ENCODE measurements at places on chromosomes 12 and 14.

DNA sequence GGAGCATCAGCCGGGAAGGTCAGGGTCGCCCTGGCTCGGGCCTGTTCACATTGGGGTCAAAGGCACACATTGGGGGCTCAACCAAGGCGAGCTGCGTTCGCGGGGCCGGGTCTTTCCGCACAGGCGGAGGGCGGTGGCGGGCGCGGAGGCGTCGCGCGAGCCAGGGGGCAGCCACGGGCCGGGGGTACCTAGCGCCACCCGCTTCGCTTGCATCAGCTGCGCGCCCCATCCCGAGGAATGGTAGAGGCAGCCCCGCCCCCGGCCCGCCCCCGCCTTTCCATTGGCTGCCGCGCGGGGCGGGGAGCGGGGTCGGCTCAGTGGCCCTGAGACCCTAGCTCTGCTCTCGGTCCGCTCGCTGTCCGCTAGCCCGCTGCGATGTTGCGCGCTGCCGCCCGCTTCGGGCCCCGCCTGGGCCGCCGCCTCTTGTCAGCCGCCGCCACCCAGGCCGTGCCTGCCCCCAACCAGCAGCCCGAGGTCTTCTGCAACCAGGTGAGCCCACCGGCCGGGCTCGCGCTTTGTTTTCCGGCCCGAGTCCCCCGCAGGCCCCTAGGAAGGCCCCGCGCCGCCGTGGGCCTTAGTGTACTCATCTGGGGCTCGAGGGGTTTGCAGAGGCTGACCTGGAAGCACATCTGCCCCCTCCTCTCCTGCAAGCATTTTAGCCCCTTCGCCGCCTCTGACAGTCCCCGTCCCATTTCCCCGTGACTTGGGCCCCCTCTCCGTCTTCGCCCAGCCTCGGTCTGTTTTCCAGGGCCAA, at the start of gene ALDH2:
ALDH2 (plus strand) TSS at position 326 of the 754 bp plus-strand sequence; CDS start at position 376, 50 bp downstream.
- peak; percentile 34 for DNase-seq

- no peak for DNase-seq
Observed at GRCh38 chr14:92215579-92215978, 93.8 kb downstream of the CPSF2 start.

GRCh38 chr14:100165376-100165775, 5.9 kb upstream of the DEGS2 start:
- DNase-seq: no peak

DNA sequence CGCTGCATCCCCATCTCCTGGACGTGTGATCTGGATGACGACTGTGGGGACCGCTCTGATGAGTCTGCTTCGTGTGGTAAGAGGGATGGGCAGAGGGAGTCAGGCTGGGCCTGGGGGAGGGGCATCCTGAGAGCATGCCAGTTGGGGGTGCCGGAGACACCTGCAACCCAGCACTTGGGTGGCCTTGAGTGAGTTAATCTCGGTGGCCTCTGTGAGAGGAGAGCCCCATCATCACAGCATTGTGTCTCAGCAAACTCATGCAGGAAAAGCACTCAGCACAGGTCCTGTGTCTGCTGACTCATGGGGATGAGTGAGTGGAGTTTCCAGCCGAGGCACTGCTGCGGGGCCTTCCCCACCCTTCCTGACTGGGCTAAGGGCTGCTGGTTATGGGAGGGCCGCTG, 19.6 kb upstream of the LRP1-AS start:
- no peak for DNase-seq

DNA sequence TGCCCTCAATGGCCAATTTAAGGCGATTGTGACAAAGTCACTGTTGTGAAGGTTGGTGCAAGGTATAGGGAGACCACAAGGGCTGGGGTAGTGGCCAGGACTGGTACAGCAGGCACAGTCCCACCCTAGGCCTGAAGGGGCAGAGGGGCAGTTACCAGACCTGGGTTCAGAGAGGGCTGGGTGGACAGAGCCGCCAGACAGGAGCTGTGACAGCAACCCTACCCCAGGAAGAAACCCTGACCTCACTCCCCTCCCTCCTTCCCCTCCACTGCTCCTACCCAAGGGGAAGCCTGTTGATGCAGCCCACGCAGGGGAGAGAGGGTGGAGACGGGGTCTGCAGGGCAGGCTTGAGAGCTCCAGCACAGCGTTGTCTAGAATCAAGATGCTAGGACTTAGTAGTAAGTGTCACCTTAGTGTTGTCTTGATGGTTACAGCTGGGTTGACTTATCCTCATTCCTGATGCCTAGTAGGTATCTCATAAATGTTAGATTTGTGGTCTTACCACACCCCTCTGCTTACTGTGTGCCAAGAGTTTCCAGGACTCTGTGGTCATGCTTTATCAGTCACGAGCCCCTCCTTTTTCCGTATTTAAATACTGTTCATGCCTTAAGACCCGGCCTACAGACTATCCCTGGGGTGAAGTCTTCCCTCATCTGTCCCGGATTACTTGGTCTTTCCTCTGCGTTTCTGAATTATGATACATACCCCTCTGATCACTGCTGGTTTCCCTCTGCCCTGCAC, 14.4 kb downstream of the EML1 start:
- DNase-seq: no peak

- no peak for DNase-seq
Observed at GRCh38 chr12:47223848-47224213, 144.1 kb upstream of the AMIGO2 start.

DNA sequence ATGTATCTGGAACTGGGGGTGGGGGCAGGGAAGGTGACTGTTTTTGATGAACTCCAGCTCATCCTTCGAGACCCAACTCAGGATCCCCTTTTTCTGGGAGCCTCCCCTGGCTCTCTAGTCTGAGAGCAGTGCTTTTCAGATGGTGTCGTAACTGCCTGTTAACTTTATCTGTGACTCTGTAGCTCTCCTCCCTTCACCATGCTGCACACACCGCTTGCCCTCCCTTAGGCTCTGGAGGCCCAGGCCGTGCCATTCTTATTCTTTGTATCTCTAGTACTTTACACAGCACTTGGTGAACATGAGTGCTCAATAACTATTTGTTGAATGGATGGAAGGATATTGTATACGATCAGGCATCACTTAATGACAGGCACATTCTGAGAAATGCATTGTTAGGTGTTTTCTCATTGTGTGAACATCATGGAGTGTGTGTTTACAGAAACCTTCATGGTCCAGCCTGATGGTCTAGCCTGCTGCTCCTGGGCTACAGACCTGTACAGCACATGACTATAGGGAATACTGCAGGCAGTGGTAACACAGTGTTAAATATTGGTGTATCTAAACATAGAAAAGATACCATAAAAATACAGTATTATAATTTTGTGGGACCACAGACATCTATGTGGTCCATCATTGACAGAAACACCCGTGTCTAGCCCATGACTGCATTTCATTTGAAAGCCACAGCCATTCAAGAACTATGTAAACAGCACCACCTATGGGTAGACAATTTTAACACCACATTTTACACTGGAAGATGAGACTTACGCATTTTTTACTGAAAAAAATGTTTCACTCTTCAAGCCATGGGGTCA, 91.8 kb downstream of the EML1 start:
- DNase-seq: peak; percentile 47

GRCh38 chr14:24196071-24197055, 1.1 kb upstream of the TM9SF1 start:
- DNase-seq: no peak

DNA sequence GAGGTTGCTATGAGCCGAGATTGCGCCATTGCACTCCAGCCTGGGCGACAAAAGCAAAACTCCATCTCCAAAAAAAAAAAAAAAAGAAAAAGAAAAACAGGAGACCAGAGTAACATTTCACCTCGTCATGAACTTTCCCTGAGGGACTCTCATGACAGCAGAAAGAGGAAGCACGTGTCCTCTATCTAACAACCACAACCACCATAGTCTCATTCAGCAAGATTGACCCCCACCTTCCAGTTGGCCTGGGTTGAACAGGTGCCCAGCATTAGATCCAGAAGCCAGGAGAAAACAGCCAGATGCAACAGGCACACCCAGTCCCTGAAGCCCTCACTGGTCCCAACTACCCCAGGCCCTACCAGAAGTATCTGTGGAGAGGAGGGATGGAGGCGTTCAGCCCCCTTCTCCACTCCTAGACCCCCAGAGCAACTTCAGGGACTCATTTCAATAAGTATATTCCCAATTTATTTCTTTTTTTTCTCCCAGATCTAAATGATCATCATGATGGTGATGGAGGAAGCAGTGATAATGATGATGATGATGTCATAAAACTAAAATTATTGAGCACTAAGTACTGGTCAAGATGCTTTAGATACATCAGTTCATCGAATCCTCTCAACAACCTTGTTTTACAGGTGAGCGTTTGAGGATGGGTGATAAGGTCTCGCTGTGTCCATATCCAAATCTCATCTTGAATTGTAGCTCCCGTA, 235.0 kb downstream of the EFCAB11 start:
- no peak for DNase-seq

GRCh38 chr12:124115976-124116690, 143.1 kb downstream of the ZNF664 start:
- DNase-seq: no peak

DNA sequence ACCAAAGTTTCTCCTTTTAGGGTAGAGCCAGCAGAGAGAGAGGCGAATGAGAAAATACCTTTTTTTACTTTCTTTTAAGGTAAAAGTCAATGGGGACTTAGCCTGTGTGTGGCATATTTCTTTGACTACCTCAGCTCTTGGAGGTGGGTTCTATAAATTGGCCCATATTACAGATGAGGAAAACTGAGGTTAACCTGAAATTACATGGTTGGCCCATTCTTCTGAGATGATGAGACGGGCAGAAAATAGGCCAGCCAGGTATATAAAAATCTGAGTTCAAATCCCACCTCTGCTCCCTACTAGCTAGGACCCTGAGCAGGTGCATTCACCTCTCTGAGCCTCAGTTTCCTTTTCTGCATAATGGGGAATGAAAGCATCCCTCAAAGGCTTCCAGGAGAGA, 22.4 kb downstream of the LHX5 start:
- DNase-seq: no peak

DNA sequence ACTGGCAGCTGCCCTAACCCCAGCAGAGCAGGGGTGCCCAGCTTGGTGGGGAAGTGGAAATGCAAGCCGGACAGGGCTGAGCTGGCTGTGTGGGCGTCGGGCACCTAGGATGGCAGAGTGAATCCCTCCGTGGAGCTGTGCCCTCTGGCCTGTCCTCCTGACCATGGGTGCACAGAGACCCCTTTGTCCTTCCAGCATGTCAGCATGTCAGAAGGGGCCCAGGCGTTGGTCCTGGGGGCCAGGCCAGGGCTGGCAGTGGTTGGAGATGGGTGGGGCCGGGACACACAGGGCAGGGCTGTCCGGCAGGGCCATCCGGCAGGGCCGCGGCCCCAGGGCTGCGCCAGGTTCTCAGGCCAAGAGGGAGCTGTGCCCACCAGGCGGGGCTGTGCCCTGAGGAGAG, 8.8 kb upstream of the TEX22 start:
- no peak for DNase-seq

DNA sequence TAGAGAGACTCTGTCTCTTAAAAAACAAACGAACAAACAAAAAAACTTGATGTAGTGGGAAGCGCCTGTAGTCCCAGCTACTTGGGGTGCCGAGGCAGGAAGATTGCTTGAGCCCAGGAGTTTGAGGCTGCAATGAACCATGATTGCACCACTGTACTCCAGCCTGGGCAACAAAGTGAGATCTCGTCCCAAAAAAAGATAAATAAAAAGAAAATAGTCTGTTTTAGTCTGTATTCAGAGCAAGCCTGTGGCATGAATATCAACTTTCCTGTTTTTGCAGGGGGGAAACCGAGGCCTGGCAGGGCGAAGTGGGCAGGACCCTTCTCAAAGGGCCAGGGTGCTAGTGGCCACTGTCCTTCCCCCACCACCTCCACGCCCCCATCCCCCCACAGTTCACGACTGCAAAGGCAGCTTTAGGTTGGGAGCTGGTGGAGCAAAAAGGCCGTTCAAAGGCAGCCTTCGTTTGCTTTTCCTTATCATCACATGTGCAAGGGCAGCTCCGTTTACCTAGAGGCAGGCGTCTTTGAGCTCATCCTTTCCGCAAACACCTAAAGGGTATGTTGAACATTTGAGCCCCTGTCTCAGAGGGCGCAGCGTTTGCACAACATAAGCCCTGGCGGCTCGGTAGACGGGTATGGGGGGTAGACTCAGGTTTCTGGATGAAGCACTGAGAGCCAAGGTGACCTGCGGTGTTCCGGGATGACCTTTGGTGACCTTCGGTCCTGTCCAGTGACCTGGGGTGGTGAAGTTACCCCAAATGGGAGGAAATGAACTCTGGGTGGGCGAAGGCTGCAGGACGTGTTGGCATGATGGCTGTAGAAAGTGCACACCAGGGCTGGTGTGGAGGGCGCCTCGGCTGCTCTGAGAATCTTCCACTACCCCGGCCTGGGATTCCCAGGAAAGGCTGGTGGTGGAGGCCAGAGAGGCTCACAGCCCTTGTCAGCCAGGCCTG, 8.7 kb upstream of the MEG3 start:
- no peak for DNase-seq

DNA sequence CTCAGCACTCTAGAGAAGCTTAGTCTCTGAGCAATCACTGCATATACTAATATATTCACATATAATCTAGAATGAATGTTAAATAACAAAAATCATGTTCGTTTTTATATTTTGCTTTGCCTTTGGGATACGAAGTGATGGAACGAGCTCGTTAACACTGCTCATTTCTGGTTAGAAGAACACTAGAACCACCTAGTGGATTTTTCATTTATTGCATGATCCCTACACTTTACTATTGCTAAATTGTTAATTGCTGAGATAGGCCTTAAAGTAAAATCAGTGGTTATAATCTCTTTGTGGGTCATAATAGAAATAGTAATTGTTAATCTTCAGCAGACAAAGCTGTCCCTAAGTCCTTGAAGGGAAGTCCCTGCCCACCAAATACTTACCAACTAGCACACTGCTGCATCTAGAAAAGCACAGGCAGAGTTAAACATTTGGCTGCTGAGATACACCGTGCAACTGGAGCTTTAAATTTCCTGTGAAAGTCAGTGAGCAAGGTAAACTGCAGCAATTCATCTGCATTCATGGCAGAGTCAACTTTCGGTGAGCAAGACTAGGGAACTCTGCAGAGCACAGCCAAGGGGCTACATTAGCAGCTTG, 353.7 kb downstream of the APAF1 start:
- peak; percentile 14 for DNase-seq

GRCh38 chr12:22190-22529, 44.4 kb upstream of the IQSEC3 start:
- DNase-seq: no peak

DNA sequence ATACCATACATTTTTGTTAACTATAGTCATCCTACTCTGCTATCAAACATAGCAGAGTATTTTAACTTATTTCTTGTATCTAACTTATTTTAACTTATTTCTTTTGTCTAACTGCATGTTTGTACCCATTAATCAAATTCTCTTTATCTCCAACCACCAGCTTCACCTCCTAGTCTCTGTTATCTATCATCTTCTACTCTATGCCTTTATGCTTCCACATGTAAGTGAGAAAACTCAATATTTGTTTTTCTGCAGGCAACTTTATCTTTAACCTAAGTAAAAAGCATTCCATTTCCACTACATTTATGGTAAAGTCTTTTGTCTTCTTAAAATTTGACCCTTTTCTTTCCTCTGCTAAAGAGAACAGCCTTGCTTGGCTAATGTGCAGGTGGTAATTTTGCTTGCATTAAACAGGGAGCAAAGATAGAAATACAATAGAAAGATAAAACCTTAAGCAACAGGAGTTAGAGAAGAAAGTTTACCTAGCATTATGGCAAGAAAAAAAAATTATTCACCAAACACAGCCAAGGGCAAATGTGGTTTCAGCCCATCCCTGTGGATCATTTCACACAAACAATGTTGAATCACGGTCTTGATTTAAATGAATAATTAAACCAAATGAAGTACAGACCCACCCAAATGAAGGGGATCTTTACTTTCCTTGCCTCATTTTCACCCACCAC, 110.9 kb upstream of the TSPAN8 start:
- no peak for DNase-seq
